ENCODE measurements at places on chromosomes 6 and 20.
A peak's percentile ranks its signal among the peaks of the same experiment; 100 is the strongest.

DNA sequence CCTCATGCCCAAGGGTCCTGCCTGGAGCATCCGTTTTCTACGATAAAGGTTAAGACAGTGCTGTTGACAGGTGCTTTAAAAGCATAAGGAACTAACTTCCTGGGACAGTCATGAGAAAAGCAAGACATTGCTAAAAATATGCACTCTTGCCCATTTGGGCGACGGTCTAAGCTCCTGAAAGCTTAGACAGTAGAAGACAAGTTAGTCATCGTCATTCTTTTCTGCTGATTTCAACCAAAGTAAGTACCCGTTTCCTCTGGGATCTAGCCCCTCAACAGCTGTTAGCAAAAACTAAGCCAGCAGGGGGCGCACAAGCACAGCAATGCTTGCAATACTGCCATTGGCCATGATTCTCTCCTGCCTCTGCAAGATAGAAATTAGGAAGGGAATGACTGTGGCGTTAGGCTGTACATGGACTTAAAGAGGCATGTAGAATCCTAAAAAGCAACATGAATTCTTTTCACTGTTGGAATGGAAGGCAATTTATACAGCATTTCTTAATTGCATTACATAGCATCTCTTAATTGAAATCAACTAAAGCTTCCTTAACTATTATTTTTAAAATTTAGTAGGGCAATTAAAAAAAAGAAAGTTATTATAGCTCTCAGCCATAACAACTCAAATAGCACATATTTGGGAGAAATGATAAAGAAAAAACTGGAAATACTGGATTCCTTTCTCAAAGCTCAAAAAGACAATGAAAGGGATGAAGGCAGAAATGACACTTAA lies 147.8 kb upstream of the RALGAPA2 start:
- peak; percentile 71 for DNase-seq

DNA sequence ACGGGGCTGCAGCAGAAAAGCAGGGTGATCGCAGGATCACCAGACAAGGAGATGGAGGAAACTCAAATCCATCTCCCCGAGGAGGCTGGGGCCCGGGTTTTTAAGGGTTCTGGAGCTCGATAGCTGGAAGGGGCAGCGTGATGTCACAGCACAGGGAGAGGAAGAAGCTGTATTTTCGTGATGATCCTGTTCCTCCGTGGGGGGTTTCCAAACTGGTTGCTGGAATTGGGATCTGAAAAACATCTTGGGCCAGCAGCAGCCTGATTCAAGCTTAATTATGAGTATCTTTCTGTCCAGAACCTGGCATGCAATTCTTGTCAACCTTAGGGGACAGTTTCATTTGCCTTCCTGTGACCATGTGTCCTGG lies 4.1 kb downstream of the CST7 start:
- DNase-seq = no peak

DNA sequence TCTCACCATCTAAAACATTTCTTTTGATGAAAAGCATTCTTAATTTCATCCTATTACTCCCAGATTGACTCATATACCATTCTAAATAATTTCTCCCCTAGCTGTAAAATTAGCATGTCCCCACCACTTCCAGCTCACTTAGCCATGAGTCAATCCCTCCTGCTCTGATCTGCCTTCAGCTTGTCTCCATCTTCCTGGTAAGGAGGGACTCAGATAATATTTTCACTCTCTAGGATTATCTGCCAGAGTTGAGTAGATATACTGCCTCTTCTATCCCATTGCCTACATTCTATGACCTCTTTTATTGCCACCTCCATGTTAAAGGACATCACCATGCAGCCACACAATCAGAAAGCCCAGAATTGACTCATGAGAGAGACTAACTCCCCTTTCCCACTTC lies 348.8 kb upstream of the POU3F2 start:
- DNase-seq = no peak

- no peak for DNase-seq
These were observed 135.1 kb downstream of the CEP57L1 start for GRCh38 chr6:109230453-109230852.

DNA sequence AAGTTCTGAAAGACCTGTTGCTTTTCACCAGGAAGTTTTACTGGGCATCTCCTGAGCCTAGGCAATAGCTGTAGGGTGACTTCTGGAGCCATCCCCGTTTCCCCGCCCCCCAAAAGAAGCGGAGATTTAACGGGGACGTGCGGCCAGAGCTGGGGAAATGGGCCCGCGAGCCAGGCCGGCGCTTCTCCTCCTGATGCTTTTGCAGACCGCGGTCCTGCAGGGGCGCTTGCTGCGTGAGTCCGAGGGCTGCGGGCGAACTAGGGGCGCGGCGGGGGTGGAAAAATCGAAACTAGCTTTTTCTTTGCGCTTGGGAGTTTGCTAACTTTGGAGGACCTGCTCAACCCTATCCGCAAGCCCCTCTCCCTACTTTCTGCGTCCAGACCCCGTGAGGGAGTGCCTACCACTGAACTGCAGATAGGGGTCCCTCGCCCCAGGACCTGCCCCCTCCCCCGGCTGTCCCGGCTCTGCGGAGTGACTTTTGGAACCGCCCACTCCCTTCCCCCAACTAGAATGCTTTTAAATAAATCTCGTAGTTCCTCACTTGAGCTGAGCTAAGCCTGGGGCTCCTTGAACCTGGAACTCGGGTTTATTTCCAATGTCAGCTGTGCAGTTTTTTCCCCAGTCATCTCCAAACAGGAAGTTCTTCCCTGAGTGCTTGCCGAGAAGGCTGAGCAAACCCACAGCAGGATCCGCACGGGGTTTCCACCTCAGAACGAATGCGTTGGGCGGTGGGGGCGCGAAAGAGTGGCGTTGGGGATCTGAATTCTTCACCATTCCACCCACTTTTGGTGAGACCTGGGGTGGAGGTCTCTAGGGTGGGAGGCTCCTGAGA lies at the start of gene HFE:
Gene HFE (plus strand): TSS at position 146 of the 832 bp plus-strand sequence. CDS start 12 bp downstream, at position 158.
- peak; percentile 4 for DNase-seq

GRCh38 chr20:24017458-24017755 lies 28.8 kb upstream of the GGTLC1 start:
- DNase-seq = no peak

GRCh38 chr6:156651486-156651885 lies 125.7 kb upstream of the ARID1B start:
- no peak for DNase-seq

DNA sequence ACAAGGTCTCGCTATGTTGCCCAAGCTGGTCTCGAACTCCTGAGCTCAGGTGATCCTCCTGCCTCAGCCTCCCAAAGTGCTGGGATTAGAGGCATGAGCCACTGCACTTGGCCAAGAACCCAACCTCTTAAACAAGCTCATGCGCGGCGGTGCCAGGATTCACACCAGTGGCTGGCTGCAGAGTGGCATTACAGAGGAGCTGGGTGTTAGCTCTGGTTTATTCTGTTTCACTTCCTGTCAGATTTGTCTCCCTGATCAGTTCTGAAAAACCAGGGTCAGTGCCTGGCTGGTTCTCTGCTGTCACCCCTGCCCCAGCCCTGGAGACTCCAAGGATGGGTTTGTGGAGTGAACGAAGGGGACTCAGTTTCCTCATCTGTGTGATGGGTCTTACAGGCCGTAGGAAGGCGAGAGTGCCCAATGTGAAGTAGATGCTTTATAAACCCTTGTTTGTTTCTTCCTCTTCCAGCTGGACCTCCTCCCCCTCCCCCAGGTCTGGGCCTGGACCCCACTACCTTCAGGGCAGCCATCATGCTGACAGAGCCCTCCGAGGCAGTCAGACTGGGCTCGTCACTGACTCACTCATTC lies 63.4 kb downstream of the UBE2V1 start:
- no peak for DNase-seq

GRCh38 chr6:136524936-136525413 lies 25.2 kb downstream of the MAP7 start:
- no peak for DNase-seq

DNA sequence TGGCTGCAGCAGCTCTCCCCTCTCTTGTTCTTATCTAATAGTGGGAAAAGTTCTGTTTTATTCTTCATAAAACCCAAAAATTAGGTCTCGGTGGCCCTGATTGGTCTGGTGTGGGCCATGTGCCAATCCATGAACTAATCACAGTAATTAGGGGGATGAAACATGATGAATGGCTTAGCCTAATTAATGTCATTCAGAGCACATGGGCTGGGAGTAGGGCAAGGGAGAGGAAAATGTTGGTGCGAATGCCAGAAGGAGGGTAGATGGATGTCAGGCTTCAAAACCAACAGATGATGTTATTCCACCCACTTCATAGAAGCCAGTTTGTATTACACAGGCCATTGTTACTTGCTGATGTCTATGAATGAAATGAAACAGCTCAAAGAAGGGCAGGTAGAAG lies 46.5 kb downstream of the PLEKHG1 start:
- DNase-seq = no peak

- no peak for DNase-seq
These were observed 79.2 kb downstream of the PRND start for GRCh38 chr20:4800676-4801449.

GRCh38 chr6:8941577-8941976 lies 506.2 kb upstream of the SLC35B3 start:
- DNase-seq = no peak

- no peak for DNase-seq
These were observed 39.7 kb downstream of the SLC35D3 start for GRCh38 chr6:136961848-136962247.

GRCh38 chr6:123810214-123810613 lies 6.5 kb downstream of the NKAIN2 start:
- no peak for DNase-seq

DNA sequence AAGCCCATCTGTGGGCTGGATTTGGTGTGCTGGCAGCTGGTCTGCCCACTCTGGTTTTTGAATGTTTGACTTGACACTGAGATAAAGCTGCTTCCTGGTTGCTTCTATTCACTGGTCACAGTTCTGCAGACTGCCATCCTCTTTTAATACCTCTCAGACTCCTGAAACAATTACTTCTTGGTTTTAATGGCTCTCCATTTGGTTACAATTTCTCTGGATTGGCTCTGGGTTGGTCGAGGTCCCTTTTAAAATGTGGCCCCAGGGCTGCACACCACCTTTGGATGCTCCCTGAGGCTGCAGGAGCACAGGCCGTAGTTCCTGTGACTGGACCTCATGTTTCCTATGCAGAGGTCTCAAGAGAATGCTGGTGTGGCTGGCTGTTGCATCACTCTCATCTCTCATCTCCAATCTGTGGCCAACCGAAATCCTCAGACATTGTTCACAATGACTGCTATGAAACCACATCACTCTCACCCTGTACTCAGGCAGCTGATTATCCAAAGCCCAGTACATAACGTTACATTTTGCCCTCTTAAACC lies 98.5 kb downstream of the INSM1 start:
- DNase-seq = no peak

DNA sequence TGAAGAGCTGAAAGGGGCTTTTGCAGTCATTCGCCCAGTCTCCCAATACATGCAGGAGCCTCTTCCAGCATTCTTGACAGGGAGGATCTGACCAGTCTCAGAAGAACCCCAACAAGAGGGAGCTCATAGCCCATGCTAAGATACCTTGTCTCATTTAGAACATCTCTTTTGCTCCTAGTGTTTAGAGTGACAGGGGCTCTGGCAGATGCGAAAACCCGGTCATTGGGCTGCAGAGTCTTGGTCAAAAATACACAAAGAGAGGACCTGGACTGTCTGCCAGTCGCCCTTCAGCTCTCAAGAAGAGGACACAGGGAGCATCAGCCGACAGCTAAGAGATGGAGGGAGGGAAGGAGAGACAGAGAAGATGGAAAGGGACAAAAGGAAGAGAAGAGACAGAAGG lies 700 bp downstream of the GUCA1B start:
- no peak for DNase-seq

DNA sequence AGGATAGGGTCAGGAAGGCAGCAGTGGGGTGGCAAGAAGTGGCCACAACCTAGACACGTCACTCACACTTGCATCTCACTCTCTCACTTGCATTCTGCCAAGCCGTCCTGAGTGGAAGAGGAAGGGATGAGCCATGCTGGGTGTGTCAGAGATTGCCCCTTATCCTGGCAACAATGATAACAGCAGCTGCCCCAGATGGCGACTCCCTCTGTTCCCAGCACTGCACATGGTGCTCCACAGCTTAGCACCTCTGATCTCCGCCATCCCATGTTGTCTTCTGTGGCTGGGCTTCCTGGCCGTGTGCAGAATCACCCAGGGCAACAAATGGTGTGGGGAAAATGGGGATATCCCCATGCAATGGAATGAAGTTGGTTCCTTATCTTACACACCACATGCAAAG lies 11.1 kb downstream of the KCNB1 start:
- no peak for DNase-seq

- DNase-seq = no peak
These were observed 32.6 kb downstream of the MYT1 start for GRCh38 chr20:64196847-64197306.

GRCh38 chr20:709423-709822 lies 33.8 kb upstream of the SCRT2 start:
- DNase-seq = no peak

DNA sequence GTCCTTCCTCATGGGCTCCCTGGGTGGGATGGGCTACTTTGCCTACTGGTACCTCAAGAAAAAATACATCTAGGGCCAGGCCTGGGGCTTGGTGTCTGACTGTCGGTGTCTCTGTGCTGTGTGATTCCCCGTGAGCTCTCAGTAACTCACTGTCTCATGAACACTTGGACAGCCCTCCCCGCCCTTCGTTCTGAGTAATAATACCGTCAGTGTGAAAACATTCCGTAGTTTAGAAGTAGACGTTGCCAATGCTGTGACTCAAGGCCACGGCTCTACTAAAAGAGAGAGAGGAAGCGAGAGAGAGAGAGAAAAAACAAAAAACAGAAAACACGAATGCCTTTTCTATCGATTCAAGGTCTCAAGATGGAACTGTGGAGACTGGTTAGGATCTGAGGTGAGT lies 31.8 kb downstream of the FITM2 start:
- DNase-seq = no peak

DNA sequence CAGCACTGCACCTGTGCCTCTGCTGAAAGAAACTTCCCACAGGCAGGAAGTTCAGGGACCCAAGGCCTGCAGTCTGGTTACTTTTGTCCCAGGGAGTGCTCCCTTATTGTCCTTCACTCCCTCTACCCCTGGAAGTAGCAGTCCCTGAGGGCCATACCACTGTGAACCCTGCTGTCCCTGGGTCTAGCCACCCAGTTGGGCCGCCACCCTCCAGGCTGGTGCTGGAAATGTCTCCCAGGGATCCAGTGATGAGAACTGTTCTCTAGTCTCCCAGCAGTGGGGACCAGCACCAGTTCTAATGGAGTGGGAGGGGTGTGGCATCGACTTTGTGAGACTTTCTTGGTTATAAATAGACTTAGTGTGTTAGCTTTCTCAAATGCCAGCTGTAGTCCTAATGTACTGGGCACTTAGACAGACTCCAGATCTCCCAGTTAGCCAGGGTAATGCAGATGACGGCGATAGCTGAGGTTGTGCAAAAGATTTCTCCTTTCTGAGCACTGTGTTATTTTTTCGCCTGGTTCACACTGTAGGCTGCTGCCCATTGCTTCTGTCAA lies 462.5 kb downstream of the CDH26 start:
- no peak for DNase-seq

All from stimulated activated CD4-positive, alpha-beta T cell treated with anti-CD3 and anti-CD28 coated beads, Interleukin-4, amount 100 ng/mL, for 4 hours (primary cell).